Activated CD4-positive, alpha-beta T cell treated with anti-CD3 and anti-CD28 coated beads, Interleukin-2, amount 50 U/mL, for 24 hours (primary cell): ENCODE measurements at places on chromosomes 12 and 14.
A peak's percentile ranks its signal among the peaks of the same experiment; 100 is the strongest.

GRCh38 chr14:103840014-103840413 lies 7.4 kb downstream of the PPP1R13B start:
- no peak for DNase-seq

DNA sequence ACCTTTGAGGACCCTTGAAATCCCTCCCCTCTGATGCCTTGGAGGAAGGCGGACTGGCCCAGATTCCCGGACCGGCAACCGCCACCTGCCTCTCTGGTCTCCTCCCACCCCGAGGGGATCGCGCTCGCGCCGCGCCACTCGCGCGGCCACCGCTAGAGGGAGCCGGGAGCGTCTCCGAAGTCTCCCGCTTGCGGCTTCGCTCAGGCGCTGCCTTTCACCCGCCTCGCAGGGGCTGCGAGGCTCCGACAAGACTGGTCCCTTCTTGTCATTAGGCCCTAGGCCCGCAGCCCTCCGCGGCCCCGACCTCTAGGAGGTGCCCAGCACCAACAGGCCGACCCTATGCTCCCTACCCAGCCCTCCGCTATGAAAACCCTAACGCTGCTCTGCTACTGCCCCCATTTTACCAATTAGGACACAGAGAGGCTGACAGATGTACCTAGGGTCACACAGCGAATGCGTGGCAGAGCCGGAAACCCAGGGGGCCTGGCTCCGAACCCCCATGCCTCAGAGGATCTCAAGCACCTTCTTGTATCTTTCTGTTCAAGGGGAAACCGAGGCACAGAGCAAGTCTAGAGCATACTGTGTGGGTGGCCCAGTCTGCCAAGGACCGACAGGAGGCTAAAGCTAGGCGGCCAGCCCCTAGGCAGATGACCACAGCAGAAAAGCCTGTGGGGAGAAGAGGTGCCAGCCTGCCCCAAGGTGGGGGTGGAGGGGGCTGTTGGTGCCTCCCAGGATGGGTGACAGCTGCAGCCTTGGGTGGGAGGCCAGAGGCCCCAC lies 21.4 kb upstream of the VSX2 start:
- DNase-seq = peak; percentile 60

DNA sequence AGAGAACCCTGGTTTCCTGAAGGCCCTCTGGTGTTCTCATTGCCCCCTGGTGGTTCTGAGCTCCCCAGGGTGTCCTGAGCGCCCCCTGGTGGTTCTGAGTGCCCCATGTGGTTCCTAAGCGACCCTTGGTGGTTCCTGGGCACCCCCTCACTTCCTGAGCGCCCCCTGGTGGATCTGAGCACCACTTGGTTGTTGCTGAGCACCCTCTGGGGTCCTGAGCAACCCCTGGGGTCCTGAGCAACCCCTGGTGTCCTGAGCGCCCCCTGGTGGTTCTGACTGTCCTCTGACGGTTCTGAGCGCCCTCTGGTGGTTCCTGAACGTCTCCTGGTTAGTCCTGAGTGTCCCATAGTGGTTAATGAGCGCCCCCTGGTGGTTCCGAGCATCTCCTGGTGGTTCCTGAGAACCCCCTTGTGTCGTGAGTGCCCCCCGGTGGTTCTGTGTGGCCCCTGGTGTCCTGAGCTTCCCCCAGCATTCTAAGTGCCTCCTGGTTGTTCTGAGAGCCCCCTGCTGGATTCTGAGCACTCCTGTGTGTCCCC lies 568.3 kb downstream of the TMEM121 start:
- DNase-seq = peak; percentile 58

- no peak for DNase-seq
Observed at GRCh38 chr14:94469261-94469660, 6.7 kb downstream of the SERPINA9 start.

- DNase-seq = no peak
Observed at GRCh38 chr12:32084017-32084688, 22.5 kb upstream of the BICD1 start.
